ENCODE measurements at places on chromosomes 1 and 21.

- DNase-seq, result no peak
Measured at GRCh38 chr1:20551945-20552727, at the start of gene FAM43B. Gene FAM43B (plus strand): TSS chr1:20552573. CDS start chr1:20552974, 401 bp downstream.

- DNase-seq, result no peak
Measured at GRCh38 chr1:212583643-212584042, 24.9 kb upstream of the ATF3 start.

DNA sequence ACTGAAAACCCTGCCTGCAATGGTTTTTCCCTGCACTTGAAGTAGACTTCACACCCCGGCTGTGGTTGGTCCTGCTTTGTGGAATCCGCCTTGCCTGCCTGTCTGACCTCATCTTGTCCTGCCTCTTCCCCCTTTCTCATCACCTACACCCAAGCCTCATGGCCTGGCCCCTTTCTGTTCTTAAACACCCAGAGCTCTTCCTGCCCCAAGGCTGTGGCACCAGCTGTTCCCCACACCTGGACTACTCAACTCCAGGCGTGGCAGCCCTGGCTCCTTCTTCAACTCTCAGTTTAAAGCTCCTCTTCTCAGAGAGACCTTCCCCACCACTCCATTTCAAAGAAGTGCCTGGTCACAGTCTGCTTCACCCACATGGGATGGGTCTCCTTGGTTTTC is 27.0 kb downstream of the KIAA1614 start:
- no peak for DNase-seq

DNA sequence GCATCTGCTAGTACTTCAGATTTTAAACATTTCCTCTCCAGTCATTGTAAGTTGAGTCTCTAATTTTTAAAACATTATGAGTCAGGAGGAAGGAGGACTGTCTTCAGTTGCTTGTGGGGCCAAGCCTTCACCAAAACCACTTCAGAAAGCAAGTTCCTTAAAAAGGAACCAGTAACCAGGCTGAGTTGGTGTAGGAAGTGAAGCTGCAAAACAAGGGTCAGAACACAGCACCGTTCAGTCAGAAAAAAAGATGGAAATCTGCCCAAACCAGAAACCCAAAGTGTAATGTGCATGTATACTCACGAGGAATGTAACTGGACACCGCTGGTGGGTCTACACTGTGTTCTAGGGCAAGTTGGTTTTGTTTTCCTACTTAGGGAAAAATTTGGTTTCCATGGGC is 402.1 kb downstream of the SETD4 start:
- DNase-seq, result no peak

DNA sequence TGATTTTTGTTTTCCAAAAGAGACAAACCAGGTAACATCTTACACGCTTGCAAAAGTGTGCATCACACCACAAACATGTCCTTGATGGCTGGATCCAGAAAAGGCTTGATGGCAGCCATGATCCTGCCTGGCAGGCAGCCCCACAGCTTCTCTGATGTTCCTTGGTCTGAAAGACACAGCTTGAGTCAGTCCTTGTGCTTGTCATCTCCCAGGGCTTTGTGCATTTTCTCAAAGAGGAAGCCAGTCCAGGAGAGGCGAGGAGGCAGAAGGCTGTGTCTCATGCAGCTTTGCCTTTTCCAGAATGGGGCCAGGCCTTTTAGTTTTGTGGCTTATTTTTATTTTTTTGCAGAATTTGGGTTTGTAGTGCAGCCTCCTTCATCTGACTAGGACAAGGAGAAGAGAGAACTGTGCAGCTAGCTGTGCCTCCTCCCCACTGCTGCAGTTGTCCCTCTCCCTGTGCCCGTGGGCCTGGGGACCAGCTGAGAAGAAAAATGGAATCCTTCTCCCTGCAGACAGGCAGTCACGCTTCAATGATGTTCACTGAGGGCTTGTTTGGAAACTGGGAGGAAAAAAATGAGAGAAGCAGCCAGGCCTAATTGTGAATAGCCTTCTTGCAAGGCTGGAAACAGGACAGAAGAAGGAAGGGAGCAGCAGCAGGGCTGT is 7.4 kb downstream of the FNDC5 start:
- DNase-seq, result no peak

- DNase-seq, result no peak
Measured at GRCh38 chr1:112651205-112651604, 23.3 kb upstream of the MOV10 start.

- DNase-seq, result no peak
Measured at GRCh38 chr21:44510508-44511218, 29.3 kb downstream of the KRTAP10-1 start.

DNA sequence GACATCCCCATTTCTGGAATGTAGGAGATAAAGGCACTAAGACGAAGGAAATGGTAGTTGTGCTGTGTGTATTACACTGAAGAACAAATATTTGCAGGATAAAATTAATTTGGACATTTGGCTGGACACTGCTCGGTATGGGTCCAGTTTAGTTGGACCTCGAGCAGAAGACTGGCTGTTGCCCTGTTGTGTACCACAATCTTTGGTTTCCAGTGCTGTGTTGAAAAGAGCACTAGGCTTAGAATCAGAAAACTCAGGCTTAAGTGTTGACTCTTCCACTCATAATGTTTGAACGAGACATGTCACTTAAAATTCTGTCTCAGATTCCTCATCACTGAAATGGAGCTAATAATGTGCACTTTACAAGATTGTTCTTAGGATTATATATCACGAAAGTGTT is 1.2 kb upstream of the ARPC5 start:
- no peak for DNase-seq

DNA sequence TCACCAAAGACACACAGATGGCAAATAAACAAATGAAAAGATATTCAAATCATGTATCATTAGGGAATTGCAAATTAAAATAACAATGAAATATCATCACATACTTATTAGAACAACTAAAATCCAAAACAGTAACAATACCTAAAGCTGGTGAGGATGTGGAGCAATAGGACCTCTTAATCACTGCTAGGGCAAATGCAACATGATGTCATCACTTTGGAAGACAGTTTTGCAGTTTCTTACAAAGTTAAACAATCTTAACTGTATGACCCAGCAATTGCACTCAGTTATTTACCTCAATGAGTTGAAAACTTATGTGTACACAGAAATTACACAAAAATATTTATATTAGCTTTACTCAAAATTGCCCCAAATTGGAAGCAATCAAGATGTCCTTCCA is 47.3 kb downstream of the SELENOF start:
- DNase-seq, result no peak

GRCh38 chr1:12436817-12437599 is 181.0 kb downstream of the DHRS3 start:
- no peak for DNase-seq

GRCh38 chr21:39014747-39015146 is 168.5 kb downstream of the PSMG1 start:
- DNase-seq, result no peak

DNA sequence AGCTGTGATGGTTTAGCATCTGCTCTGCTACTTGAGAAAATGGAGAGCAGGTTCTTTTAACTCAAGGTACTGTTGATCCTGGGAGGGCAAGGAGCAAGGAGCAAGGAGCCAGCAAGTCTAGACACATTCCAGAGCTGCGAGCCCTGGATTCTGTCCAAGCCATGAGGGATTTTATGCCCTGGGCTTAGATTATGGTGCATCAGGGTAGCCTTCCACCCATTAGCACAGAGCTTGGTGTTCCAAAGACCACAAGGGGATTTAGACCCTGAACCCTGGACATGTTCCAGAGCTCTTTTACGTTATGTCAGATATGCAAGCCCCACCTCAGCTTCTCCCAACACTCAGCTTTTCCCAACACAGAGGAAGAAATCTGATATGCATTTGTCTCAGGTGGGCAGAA is 2.0 kb upstream of the OR14I1 start:
- no peak for DNase-seq

- no peak for DNase-seq
Measured at GRCh38 chr1:37267111-37267835, 207.1 kb upstream of the ZC3H12A start.

DNA sequence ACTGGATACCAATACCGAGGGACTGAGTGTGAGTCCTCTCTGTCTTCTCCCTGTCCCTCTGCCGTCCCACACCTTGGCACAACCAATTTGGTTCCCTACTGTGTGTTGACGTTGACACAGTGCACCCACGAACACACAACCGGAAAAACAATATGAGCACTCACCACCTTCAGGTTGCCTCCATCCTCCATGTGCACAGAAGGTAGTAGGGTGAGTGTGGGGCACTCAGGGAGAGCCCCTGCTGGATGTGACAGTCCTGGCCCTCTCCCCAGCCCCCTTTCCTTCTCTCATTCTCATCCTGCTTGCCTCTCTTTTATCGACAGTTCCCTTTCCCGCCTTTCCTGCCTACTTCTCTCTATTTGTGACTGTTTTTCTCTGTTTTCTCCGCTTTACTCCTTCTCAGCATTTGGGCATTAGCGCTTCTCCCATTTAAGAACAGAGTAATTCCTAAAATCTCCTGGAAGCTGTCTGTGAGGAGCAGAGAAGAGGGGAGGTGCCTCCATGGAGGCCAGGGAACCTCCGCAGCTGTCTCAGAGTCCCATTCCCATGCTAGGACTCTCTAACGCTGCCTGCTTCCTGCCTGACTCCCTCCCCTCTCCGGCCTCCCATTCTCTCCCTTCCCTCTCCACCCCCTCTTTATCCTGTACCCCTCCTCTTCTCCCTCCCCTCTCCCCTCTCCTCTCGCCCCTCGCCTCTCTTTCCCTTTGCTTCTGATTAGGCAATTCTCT is 16.4 kb downstream of the CADM3 start:
- DNase-seq, result no peak

GRCh38 chr1:160251011-160251410 is 11.3 kb downstream of the DCAF8 start:
- DNase-seq, result no peak

DNA sequence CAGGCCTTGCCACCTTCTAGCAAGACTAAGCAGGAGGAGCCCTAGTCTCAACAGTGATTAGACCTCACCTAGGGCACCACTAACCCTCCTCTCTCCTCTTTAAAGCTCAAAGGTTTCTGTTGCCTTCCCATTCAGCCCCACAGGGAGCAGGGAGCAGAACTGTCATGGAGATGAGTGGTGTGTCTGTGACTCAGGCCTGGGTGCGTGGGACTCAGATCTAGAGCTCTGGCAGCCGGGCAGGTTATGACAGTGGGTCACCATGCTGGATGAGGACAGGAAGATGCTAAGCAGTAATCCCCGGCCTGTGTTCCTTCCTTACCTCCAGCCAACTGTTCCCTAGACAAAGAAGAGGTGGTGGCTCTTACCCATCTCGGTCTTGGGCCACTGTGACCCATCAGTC is 60.1 kb upstream of the COA6 start:
- DNase-seq, result no peak

DNA sequence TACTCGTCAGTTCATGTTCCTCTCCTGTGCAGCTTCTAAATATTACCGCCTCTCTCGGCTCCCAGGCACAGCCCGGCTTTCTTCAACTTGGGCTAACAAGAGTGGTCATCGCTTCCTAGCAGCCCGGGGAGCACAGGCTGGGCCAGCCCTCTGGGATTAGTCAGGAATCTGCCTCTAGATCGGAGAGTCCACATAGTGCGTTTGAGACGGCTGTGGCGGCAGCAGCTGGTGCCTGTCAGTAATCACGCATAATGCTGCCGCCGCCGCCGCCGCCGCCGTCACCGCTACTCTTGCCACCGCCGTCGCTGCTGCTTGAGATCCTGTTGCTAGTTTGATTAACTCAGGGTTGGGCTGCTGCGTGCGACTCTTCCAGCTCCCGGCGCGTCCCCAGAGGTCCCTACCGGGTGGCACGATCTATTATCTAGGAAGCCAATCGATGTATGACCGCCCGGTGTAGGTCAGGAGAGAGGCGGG is at the start of gene RXRG:
TSS of gene RXRG (minus strand) at position 230 of the 474 bp plus-strand sequence. CDS start 233 bp downstream, outside the sequence.
- DNase-seq, result no peak

- no peak for DNase-seq
Measured at GRCh38 chr1:184483101-184483683, 96.4 kb downstream of the C1orf21 start.

- DNase-seq, result no peak
Measured at GRCh38 chr21:29238967-29239290, 59.8 kb upstream of the BACH1 start.

GRCh38 chr1:36148821-36149236 is 457 bp downstream of the TRAPPC3 start:
- DNase-seq, result no peak

DNA sequence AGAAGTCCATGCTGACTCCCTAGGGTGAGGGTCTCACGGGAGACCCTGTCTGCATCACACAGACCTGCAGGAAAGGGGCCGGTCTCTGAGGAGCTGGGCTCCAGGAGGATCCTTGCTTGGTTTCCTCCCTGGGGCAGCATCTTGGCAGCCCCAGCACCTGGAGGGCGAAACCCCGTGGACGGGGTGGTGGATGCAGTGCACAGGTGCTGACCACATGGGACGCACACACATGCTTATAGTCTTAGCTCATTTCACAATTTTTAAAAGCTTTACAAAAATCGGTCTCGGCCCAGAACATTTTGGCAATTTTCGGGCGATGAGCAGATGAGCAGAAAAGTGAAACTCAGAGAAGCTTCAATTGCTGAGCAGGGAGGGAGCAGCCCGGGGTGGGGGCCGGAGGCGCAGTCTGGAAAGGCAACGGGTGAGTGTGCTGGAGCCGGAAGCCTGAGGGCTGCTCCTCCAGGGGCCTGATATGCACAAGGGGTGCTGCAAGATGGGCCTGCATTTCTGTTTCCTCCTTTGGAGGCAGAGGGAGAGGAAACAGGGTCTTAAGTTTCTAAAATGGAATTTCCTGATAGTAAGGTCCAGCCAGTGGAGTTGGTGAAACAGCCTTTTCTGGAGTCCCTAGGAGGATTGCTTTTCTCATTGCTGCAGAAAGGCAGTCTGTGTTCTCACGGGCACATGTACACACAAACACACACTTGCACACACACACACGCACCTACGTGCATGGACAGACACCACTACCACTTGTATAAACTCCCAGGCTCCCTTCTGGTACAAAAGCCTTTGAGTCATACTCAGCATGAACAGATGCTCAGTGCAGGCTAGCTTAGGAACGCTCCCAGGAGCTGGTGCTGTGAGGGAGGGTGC is 60.6 kb downstream of the SCCPDH start:
- DNase-seq, result no peak

DNA sequence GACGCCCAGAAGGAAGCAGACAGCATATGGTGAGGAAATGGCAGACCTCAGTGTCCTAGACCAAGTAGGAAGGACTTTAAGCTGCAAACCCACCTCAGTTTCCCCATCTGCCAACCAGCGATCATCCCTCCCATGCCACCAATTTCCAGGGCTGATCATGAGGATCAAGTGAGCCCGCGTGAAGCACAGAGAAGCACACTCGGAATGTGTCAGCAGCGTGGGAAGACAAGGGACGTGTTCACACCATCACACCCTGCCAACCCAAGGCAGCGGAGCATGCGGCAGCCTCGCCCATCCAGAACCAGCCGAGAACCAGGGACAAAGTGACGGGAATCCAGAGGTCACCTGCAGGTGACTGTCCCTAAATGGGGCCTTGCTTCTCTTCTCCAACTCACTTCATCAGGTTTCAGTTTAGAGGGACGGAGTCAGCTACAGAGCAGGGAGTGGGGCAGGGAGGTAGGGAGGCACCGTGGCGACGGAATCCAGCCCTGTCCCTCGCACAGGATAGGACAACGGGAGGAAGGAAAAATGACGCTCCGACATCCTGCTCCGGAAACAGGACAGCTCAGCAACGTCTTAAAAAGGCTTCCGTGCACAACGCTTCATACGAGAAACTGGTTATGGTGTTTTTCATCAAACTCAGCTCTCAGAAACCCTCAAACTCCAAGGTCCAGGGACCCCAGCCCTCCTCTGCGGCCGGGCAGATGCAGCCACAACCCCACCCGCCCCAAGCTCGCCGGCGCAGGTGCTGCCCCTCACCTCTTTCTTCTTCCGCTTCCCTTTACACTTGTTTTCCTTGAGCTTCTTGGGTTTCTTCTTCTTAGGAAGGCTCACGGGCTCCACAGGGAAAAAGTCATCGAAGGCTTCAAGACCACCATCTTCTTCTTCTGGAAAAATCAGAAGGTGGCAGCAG is 12.5 kb downstream of the CHD5 start:
- DNase-seq, result no peak

- no peak for DNase-seq
Measured at GRCh38 chr21:37410639-37411038, 44.1 kb downstream of the DYRK1A start.
